ENCODE measurements at places on chromosomes 4 and X.

GRCh38 chrX:54449929-54450328, 9.7 kb downstream of the TSR2 start:
- DNase-seq, result no peak

- peak; percentile 95 for DNase-seq
Measured at GRCh38 chr4:152850377-152850776, 70.6 kb downstream of the ARFIP1 start.

- DNase-seq, result no peak
Measured at GRCh38 chr4:2154215-2154740, 87.6 kb downstream of the HAUS3 start.

GRCh38 chrX:151386838-151387459, 10.1 kb upstream of the VMA21 start:
- no peak for DNase-seq

DNA sequence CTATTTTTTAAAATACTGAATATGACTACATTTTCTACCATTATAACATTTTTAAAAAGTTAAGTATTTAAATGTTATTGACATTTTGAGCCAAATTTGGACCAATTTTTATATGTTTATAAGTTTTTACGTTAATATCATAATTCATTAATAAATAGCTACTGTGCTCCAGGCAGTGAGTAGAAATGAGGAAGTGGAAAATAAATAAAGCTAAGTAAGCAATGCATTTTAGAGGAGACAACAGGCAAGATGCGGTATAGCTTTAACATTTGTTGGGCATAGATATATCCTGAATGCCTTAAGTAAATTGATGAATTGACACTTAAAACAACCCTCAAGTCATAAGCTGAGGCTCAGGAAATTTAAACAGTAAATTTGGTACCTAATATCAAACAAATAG, 474.8 kb downstream of the PCDH10 start:
- DNase-seq, result no peak

DNA sequence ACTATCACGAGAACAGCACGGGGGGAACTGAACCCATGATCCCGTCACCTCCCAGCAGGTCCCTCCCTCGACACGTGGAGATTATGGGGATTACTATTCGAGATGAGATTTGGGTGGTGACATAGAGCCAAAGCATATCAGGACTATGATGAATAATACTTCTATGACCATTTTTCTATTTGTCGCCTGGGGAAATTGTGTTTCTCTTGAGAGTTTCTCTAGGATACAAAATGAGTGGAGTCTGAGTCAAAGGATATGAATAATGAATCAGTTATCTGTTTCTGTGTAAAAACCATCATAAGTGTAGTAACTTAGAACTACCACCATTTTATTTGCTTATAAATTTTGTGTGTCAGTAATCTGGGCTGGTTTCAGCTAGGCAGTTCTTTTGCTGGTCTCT, 533.0 kb upstream of the ARX start:
- DNase-seq, result no peak

DNA sequence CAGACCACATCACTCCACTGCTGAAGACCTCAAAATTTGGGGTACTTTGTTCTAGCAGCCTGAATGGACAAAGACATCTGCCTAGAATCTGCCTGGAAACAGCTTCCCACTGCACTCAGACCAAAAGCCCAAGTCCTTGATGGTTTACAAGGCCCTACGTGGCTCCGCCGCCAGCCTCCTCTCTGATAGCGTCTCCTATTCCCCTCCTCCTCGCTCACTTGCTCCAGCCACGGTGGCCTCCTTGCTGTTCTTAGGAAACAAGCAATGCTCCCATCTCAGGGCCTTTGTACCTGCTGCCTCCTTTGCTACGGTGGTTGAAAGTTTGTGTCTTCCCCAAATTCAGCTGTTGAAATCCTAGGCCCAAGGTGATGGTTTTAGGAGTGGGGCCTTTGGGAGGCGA, 34.7 kb upstream of the SORCS2 start:
- DNase-seq, result no peak

GRCh38 chrX:152637649-152638442, at the start of gene GABRQ:
Gene GABRQ (plus strand): TSS chrX:152637895. CDS start chrX:152638203, 308 bp downstream.
- DNase-seq, result no peak

- DNase-seq, result no peak
Measured at GRCh38 chrX:110015032-110015431, 12.1 kb downstream of the TMEM164 start.

DNA sequence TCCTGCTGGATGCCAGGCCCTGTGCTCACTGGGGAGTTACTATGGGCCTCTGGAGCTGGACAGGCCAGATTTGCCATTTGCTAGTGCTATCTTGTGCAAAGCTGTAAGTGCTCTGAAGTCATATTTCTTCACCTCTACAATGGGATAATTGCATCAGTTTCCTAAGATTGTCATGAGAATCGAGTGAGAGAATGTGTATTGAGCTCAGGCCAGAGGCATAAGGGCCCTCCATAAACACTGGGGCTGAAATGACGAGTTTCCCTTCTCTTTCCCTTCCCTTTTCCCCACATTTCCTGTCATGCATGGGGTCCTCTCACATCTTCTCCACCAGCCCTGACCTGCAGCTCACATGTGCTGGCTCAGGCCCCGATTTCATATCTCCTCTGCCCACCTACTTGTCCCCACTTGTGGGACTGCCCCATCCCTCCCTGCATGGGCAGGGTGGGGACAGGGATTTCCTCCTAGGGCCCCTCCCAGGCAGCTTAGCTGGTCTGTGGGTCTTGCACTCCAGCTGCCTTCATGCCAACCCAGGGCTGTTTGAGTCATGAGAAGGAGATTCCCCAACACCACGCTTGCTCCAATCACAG, 358.8 kb downstream of the MID1IP1 start:
- DNase-seq, result no peak

DNA sequence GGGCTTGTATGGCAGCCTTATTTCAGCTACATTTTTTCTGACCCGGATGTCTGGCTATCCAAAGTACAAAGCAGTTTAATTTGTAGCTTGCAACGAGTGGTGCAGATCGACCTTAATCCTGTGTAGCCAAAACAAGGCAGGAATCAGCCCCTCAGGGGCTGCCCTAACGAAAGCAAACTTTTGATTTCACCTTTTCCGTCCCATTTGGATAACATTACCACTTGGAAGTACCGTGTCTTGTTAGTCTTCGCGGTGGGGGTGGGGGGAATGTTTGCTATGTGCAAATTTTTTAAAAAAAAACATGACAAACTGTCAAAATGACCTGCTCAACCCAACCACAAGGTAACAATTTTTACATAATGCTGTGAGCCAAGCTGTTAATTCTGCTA, 766 bp upstream of the DNAJB14 start:
- DNase-seq, result no peak

GRCh38 chr4:173405840-173406606, 7.1 kb upstream of the SCRG1 start:
- DNase-seq, result no peak

GRCh38 chr4:189002475-189002874, 863.2 kb downstream of the TRIML1 start:
- no peak for DNase-seq

GRCh38 chr4:2599304-2599654, 62.8 kb downstream of the FAM193A start:
- DNase-seq, result no peak

GRCh38 chr4:136664988-136665387, 867.3 kb downstream of the PCDH18 start:
- no peak for DNase-seq

GRCh38 chr4:52659722-52660261, 691 bp upstream of the USP46 start:
- DNase-seq, result no peak
